ENCODE measurements at places on chromosomes 1 and 21. TPM values are rescaled to one million over a fixed set of nuclear protein-coding genes. Genes with fewer than 3 reads are reported as not detected.

DNA sequence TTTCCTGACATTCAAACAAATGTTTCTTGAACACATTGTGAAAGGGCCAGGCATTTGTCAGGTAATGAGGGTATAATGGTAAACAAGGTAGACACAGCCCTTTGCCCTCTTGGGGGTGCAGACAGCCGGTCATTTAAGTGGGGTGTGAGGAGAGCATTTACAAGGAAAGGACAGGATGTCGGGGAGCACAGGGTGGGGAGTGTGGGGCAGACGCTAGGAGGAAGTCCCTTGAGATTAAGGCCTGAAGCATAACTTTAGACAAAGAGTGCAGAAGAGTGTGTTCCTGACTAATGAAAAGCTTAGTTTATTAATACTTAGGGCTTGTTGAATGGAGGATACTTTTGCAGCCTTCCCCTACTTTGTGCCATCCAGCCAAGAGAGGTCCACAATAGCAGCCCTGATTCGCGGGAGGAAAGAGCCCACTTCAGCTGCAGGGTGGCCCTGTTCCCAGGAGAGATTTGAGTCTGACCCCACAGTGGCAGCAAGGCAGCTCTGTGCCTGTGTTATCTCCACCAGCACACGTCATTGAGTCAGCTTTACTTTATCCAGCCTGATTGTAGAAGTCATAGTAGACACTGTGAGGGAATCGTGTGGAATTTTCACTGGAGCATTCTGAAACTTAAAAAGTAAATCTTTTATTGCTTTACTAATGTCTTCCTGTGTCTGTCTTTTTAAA lies 35.1 kb downstream of the MPZL1 start:
- DNase-seq: no peak

DNA sequence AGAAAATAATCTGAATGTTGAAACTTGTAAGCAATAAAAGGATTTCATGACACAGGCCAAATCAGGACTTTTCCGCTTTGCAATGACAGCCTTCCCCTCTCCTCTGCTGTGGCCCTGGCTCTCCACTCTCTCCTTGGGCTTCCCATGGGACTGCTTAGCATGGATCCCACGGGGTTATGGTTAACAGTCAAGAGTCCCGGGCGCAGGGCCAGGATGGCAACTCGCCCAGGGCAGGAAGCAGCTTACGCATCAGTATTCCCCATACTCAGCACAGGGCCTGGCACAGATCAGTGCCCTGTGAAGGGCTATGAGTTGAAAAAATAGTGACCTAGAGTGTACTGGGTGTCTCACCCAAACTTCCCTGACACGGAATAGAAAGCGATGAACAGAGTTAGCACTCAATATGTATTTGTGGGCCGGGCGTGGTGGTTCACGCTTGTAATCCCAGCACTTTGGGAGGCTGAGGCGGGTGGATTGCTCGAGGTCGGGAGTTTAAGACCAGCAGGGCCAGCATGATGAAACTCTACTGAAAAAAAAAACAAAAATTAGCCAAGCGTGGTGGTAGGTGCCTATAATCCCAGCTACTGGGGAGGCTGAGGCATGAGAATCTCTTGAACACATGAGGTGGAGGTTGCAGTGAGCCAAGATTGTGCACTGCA lies 29.1 kb upstream of the GRHL3 start:
- DNase-seq: no peak

DNA sequence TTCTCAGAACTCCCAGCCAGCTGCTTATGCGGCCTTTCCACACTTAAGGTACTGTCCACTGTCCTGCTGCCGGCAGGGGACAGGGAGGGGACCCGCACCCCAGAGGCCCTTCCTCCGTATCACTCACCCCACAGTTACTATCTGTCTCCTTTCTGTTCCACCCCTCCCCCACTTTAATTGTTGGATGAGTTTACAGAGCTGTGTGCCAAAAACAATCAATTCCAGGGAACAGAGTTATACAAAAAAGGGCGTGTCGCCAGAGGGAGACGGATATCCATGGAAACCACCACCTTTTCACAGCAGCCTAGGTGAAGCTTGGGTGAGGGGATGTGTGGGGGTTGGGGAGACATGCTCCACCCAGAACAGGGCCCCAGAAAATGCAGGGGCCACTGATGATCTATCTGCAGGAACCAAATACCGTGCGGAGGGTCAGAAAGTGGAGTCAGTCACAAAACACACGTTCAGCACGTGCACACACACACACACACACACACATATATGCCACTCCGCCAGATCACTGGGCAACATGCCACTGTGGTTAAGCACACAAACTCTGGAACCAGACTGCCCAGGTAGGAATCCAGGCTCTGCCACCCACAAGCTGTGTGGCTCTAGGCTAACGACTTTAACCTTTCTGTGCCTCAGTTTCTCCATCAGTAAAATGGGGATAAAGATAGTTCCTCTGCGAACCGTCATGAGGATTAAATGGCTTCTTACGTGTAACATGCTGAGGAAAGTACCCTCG lies 30.5 kb downstream of the CASZ1 start:
- no peak for DNase-seq

GRCh38 chr1:101745551-101746270 lies 251.0 kb downstream of the OLFM3 start:
- no peak for DNase-seq

DNA sequence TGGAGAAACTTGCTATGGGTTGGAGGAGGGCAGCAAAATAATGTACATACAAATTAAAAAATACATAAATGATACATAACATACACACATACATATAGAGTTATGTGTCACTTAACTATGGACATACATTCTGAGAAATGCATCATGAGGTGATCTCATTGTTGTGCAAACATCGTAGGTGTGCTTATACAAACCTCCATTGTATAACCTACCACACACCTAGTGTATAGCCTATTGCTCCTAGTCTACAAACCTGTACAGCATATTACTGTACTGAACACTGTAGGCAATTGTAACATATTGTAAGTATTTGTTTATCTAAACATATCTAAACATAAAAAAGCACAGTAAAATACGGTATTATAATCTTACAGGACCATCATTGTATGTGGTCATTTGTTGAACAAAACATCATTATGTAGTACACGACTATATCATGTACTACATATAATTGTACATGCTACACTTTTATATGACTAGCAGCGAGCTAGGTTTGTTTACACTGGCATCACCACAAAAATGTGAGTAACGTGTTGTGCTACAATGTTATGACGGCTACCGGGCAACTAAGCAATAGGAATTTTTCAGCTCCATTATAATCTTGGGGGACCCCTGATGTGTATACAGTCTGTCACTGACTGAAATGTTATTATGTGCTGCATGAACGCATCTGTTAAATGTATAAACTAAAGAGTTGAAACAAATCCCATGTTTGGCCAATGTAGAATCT lies 35.5 kb downstream of the ITGB3BP start:
- no peak for DNase-seq

- DNase-seq: no peak
Measured at GRCh38 chr1:177065430-177065829, 99.1 kb downstream of the ASTN1 start.

DNA sequence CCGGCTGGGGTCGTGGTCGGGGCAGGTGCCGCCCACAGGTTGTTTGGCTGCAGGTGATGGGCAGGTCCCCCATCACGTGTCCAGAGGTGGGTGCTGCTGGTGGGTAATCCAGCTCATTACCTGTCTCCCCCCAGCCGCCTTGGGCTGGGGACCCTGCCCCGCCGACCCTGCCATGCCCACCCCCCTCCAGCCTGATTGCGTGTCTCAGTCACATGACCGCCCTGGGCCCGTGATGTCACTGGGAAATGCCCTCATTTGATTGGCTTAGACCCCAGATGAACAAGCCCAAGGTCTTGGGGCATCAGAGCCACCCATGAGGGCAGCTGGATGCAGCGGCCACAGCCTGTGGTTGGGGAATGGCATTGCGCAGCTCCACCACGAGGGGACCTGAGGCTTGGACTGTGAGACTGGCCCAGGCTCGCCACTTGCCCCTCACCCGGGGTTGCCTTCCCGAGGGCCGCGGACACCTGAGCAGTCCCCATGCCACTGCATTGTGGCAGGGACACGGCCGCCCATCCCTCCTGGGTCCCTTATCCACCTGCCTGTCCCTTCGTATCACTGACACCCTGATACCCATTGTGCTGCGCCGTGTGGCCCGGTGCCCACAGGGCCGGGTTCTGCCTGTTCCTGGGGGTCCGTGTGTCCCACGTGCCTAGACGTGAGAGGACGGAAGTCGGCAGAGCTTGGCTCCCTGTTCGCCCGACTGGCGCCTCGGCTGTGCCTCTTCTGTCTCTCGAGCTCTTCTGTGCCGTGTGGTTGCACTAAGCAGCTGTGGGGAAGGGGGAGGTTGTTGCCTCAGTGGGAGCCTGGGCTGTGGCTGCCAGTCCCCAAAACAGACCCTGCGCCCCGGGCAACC lies 68.0 kb downstream of the FAAP20 start:
- DNase-seq: no peak

- DNase-seq: no peak
Measured at GRCh38 chr1:15676688-15677661, 7.1 kb upstream of the PLEKHM2 start.

DNA sequence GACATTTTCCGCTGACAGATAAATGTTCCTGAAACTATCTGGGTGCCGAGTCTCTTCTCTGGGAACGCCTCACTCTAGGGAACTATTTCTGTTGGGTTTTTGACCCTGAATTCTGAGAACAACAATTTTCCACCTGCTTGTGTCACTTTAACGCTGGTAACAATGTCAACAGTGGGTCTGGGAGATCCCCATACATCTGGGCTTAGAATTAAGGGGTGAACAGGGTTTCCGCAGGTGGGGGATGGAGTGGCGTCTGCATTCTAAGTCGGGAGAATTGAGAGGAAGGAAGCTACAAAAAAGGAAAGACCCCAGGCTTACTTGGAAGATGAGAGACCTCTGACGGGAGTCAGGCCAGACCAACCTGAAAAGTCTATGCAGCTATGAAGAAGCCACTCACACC lies 8.7 kb downstream of the CD247 start:
- DNase-seq: no peak

GRCh38 chr1:85151446-85151845 lies 49.4 kb downstream of the SYDE2 start:
- no peak for DNase-seq

DNA sequence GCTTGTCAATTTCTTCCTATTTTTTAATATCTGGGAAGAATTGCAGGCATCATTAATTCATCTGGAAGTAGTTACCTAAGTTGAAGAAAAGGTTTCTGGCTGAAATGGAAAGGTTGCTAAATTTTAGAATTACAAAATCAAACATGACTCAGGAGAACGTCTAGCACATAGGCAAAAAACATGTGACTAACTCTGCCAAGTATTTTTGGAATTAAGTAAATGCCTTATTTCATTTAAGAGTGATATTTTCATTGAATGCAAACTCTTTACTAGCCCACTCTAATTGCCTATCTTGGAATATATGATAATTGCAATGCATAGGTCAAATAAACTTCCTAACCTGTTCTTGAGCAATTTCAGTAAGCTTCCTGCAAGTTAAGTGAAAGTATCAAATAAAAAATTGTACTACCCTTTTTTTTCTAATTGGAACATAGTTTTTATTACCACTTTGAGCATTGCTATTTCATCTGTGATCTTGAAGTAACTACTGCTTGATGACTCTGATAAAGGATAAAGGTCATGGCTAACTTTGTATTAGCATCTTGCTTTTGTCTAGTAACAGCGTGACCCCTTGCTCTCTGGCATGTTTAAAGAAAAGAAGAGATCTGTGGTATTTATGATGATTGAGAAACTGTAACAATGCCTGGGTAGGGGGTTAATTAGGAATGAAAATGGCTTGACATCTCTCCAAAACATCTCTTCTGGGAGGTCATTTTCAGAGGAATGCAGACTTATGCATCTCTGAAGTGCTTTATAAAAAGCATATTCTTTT lies 208.3 kb upstream of the NCAM2 start:
- no peak for DNase-seq

- no peak for DNase-seq
Measured at GRCh38 chr1:232166942-232167341, 463.0 kb downstream of the SIPA1L2 start.

- no peak for DNase-seq
Measured at GRCh38 chr1:112720800-112721199, 5.7 kb upstream of the PPM1J start.

DNA sequence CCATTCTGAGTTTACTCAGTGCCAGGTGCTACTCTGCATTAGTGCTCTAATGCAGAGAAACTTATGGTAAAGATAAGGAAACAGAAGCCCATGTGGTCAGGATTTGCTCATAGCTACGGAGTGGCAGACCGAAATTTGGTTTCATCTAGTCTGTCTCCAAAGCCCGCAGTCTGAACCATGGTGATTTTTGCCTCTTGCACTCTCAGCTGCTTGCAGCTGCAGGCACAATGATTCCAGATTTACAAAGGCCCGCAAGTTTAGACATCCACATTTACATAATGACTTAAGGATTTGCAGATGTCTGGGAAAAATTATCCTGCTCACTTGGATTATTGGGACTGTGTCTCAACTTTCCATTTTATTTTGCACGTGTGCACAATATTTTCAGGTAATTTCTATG lies 161.3 kb upstream of the KCNJ6 start:
- DNase-seq: no peak

ZC3H11A gene
- polyA plus RNA-seq: 165 TPM

SPRR2E gene
- not detected for polyA plus RNA-seq

CYP4B1 gene
- 2.1 TPM for polyA plus RNA-seq

NPHS2 gene
- polyA plus RNA-seq: 410 TPM

CDK18 gene
- 30.3 TPM for polyA plus RNA-seq

Measured in left renal pelvis (tissue), 4 donors.